Esophagus squamous epithelium (tissue), 5 donors: ENCODE measurements at places on chromosomes 4 and X.

- DNase-seq: no peak
Measured at GRCh38 chrX:66632981-66633380, 5.9 kb downstream of the EDA2R start.

- DNase-seq: no peak
Measured at GRCh38 chrX:34656467-34656841, 631 bp downstream of the TMEM47 start.

GRCh38 chr4:14607578-14607977, 394.7 kb upstream of the CPEB2 start:
- DNase-seq: no peak

GRCh38 chr4:73653695-73654106, 33.5 kb upstream of the RASSF6 start:
- DNase-seq: no peak

DNA sequence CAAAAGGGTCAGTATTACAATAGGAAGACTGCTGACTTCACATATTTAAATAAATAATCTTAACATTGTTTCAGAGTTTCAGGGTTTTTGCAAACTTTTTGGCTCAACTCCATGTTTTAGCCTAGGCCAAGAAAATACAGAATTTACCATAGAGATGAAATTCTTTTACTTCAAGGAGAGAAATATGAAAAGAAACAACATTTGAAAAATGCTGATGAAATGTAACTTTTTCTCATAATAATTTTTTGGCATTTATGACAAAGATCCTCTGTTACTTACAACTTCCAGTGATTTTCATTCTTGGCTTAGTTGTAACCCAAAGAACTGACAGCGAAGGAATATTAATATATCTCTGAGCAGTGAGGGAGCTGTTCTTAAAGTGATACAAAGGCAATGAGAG, 316.1 kb upstream of the EMCN start:
- DNase-seq: no peak

GRCh38 chr4:36256398-36256891, 12.1 kb upstream of the ARAP2 start:
- no peak for DNase-seq

DNA sequence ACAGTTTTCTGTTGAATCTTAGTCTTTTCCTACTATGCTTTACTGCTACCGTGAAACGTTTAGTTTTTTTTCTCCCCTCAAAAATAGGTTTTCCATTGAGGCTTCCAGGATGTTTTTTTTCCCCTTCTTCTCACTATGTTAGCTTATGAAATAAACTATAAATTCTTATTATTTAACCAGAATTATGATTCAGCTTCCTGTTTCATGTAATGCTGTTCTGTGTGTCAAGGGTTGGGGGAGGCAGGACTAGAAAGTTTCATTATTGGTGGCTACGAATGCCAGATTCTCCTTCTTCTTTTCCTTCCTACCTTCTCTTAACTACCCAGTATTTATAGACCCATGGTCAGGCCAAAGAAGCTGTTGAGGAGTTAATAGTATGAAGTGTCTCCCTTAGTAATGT, 11.8 kb downstream of the CLCN5 start:
- DNase-seq: no peak

GRCh38 chr4:8230891-8231290, 31.8 kb downstream of the SH3TC1 start:
- DNase-seq: no peak

- DNase-seq: no peak
Measured at GRCh38 chr4:56653461-56654237, 27.4 kb downstream of the HOPX start.
